Calu3 (cell line): ENCODE measurements at places on chromosomes 1 and 21.

GRCh38 chr1:150138044-150138443, 11.7 kb upstream of the PLEKHO1 start:
- no peak overlapping the region for H3K4me3 ChIP-seq
- H3K27ac ChIP-seq = no peak overlapping the region
- no peaks in the 10 kb centered on the region for H3K27me3 ChIP-seq
- H3K36me3 ChIP-seq = no peaks in the 10 kb centered on the region
- no peak for DNase-seq

GRCh38 chr1:185991266-185991665, 257.1 kb downstream of the HMCN1 start:
- H3K4me3 ChIP-seq = no peak overlapping the region
- peaks cover 5% of the 10 kb centered on the region for H3K4me1 ChIP-seq
- no peaks in the 10 kb centered on the region for H3K36me3 ChIP-seq

GRCh38 chr1:2204415-2205190, 10.0 kb upstream of the FAAP20 start:
- H3K27me3 ChIP-seq = no peaks in the 10 kb centered on the region
- H3K4me1 ChIP-seq = peaks cover 19% of the 10 kb centered on the region
- H3K27ac ChIP-seq = no peak overlapping the region
- no peak for DNase-seq
- H3K36me3 ChIP-seq = peaks cover 18% of the 10 kb centered on the region
- no peak overlapping the region for H3K4me3 ChIP-seq

- no peak overlapping the region for H3K27ac ChIP-seq
- H3K27me3 ChIP-seq = no peaks in the 10 kb centered on the region
- no peaks in the 10 kb centered on the region for H3K36me3 ChIP-seq
- H3K4me3 ChIP-seq = no peak overlapping the region
- DNase-seq = no peak
Observed at GRCh38 chr1:200435200-200435780, 25.5 kb upstream of the ZNF281 start.

DNA sequence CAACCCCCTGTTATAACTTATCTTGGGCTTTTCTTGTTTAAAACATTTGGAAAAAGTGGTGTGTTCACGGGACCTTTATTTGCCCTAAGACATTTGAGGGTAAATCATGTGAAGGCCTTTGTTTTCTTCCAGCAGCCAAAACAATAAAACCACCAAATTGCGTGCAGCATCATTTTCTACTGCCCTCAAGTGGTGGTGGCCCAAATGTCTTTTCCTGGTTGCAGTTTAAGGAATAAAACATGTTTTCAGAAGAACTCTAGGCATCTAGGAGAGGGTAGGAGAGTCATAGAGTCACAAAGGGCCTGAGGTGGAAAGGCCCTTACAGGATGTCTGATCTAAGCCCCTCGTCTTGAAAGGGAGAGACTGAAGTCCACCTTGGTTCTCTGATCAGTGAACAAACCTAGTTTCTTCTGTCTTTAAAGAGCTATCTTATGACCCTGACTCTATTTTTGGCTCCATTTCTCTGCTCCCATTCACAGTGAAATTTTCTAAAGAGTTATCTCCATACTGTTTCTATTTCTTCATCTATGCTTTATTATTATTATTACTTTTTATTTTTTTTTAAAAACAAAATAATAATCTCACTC, 16.0 kb upstream of the EPS15 start:
- DNase-seq = peak; percentile 55
- no peak overlapping the region for H3K27ac ChIP-seq
- no peaks in the 10 kb centered on the region for H3K27me3 ChIP-seq
- H3K4me1 ChIP-seq = peaks cover 10% of the 10 kb centered on the region

DNA sequence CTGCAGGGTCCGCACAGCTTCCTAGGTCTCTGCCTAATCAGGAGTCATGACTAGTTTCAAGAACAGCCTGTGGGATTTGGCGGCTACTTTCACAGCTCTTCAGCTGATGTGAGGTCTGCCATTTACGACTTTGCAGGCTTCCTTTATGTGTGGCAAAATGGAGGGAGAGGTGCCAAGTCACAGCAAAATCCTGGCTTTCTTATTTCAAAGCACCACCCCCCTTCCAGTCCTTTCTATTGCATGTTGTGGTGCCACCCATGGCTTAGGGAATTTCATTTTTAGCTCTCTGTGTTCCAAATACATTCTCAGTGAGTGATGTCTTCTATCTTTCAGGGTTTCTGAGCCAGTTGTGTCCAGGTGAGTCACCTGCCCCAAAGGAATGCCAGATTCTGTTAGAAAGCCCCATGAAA, 75.1 kb upstream of the WLS start:
- DNase-seq = no peak
- no peak overlapping the region for H3K4me3 ChIP-seq
- no peaks in the 10 kb centered on the region for H3K27me3 ChIP-seq
- H3K36me3 ChIP-seq = no peaks in the 10 kb centered on the region

DNA sequence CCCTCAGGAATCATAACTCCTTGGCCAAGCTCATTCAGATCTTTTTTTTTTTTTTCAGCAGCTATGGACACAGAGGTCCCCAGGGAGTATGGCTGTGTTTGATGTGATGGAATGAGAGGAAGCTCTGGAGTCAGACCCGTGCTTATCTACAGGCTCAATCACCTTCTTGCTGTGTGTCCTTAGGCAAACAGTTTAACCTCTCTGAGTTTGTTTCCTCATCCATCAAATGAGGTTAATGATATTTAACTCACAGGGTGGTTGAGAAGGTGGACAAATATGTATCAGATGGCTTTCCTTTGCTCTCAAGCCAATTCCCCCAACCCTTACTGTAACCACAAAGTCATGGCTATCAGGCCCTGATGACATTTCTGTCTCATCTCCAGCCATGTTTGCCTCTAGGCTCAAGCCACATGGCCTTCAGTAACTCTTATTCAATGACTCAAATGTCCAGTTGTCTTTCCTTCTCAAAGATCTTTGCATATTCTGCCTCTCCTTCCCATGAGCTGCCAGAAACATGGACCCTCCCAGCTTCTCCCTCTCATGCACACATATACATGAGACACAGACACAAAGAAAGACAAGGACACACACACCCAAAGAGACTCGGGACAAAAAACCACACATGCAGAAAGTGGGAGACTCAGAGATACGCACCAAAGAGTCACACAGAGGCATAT, 303.5 kb upstream of the KAZN start:
- no peaks in the 10 kb centered on the region for H3K27me3 ChIP-seq
- H3K4me3 ChIP-seq = no peak overlapping the region
- H3K36me3 ChIP-seq = no peaks in the 10 kb centered on the region
- no peak overlapping the region for H3K27ac ChIP-seq
- DNase-seq = no peak

GRCh38 chr1:223670458-223671159, 5.1 kb upstream of the CAPN8 start:
- peaks cover 42% of the 10 kb centered on the region for H3K4me1 ChIP-seq
- H3K4me3 ChIP-seq = no peak overlapping the region
- no peak overlapping the region for H3K27ac ChIP-seq

- no peaks in the 10 kb centered on the region for H3K4me1 ChIP-seq
- no peak overlapping the region for H3K4me3 ChIP-seq
- peaks cover 99% of the 10 kb centered on the region for H3K27me3 ChIP-seq
- H3K36me3 ChIP-seq = no peaks in the 10 kb centered on the region
- no peak for DNase-seq
- no peak overlapping the region for H3K27ac ChIP-seq
Observed at GRCh38 chr1:111852261-111852721, 96.6 kb downstream of the DDX20 start.

- no peaks in the 10 kb centered on the region for H3K4me1 ChIP-seq
- DNase-seq = no peak
- no peak overlapping the region for H3K4me3 ChIP-seq
- no peaks in the 10 kb centered on the region for H3K36me3 ChIP-seq
Observed at GRCh38 chr1:97646071-97646470, 274.8 kb downstream of the DPYD start.

DNA sequence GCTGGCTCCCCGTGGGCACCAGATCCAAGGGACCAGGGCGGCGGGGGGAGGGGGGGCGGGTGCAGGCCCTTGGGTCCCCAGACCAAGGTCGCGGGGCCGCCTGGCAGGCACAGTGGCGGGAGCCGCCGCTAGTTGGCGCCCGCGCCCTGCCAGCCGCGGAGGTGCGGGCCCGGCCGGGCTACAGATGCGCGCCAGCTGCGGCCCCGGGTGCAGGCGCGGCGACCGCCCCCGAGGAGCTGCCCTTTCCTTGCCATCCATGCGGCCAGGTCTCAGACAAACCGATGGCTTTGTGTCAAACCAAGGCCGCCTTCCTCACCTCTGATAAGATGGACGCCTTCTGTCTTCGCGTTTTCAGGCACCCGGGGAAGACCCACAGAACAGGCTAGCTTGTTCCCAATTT, 2.2 kb upstream of the RUNX3 start:
- no peak overlapping the region for H3K4me3 ChIP-seq
- no peak overlapping the region for H3K27ac ChIP-seq
- H3K36me3 ChIP-seq = no peaks in the 10 kb centered on the region
- DNase-seq = peak; percentile 68

GRCh38 chr1:207026104-207026534, 6.4 kb downstream of the C1orf116 start:
- H3K27ac ChIP-seq = peak overlapping the region; percentile 98
- no peak for DNase-seq
- H3K36me3 ChIP-seq = peaks cover 98% of the 10 kb centered on the region
